Activated T-cell treated with anti-CD3 and anti-CD28 coated beads, Interleukin-2, amount 50 U/mL, for 72 hours (primary cell): ENCODE measurements at places on chromosomes 7 and 10. TPM values are rescaled to one million over a fixed set of nuclear protein-coding genes. Genes with fewer than 3 reads are reported as not detected.

CUBN gene
- 0.76 TPM for total RNA-seq

TMEM176A gene
- 0.24 TPM for total RNA-seq

FOXI2 gene
- total RNA-seq: not detected

GNGT1 gene
- not detected for total RNA-seq

TRIP6 gene
- 28.3 TPM for total RNA-seq

PALD1 gene
- total RNA-seq: 1.3 TPM

VKORC1L1 gene
- 13.1 TPM for total RNA-seq

AGAP6 gene
- total RNA-seq: 21.9 TPM

CALHM3 gene
- total RNA-seq: not detected

CHAT gene
- total RNA-seq: 0.14 TPM

CACNA2D1 gene
- not detected for total RNA-seq

MEIG1 gene
- not detected for total RNA-seq

- no peak for DNase-seq
Measured at GRCh38 chr10:108388706-108389105, 1224.2 kb upstream of the SORCS1 start.

- no peak for DNase-seq
Measured at GRCh38 chr10:104359811-104360210, 6.2 kb downstream of the CFAP58 start.

DNA sequence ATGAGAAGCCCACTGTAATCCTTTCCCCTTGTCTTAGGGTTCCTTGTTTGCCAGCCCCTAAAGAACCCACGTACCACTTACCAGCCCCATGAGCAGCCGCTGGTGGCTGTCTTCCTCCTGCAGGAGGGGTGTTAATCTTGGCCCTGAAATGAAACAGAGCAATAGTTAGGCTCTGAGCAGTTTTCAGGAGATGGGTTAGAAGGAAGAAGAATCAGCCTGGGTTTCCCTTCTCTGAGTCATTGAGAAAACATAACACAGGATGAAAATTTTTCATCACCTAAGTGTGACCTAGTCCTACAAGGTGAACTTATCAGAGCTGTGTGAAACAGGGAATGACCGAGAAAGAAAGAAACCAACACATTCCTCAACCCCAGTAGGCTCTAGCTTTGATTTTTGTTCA lies 90.0 kb downstream of the GSAP start:
- no peak for DNase-seq

- no peak for DNase-seq
Measured at GRCh38 chr7:74505471-74506324, 52.0 kb downstream of the GTF2IRD1 start.

DNA sequence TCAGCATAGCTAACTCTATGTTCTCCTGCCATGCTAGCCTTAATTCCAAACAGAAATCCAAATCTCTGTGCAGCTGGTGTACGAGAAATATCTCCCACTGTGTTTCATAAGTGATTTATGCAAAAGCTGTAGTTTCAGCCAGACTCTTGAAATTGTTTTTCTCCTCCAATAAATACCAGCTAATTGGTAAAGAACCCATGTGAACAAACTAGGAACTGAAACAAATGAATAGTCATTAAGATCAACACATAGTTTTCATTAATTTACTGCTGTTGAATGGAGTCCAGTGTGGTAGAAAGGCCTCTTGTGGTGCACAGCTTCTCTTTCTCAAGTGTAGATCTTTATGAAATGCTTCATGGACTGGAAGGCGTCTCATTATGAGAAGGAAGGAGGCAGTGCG lies 18.4 kb downstream of the PPP1R17 start:
- no peak for DNase-seq

GRCh38 chr10:113153493-113154102 lies 203.6 kb downstream of the TCF7L2 start:
- DNase-seq: no peak

DNA sequence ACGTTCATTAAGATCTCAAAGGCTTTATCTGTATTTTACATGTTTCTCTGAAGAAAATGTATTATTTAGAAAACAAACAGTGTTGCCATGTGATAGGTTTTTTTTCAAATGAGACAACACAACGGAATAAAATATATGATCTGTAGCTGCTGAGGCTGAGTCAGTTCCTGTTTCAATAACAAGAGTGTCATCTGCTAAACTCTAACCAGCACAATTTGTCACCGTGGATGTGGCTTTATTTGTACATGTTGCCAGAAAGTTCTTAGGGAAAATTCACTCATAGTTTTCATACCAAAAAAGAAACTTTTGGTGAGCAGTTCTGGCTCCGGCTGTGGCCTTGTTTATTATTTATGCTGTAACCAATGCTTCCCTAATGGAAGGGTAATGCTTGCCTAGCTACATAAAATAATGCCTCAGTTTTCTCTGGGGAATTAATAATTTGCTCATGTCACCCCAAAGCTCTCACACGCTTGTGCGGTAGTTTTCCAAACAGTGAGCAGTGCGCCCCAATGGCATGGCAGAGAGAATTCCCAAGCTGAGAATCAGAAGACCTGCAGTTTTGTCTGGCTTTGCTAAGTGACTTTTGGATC lies 20.3 kb upstream of the KLF6 start:
- peak; percentile 75 for DNase-seq

GRCh38 chr7:12093365-12093764 lies 117.7 kb upstream of the TMEM106B start:
- DNase-seq: no peak

GRCh38 chr7:1700086-1700485 lies 30.0 kb downstream of the ELFN1 start:
- no peak for DNase-seq

GRCh38 chr10:118238573-118239235 lies 103.4 kb downstream of the FAM204A start:
- no peak for DNase-seq

DNA sequence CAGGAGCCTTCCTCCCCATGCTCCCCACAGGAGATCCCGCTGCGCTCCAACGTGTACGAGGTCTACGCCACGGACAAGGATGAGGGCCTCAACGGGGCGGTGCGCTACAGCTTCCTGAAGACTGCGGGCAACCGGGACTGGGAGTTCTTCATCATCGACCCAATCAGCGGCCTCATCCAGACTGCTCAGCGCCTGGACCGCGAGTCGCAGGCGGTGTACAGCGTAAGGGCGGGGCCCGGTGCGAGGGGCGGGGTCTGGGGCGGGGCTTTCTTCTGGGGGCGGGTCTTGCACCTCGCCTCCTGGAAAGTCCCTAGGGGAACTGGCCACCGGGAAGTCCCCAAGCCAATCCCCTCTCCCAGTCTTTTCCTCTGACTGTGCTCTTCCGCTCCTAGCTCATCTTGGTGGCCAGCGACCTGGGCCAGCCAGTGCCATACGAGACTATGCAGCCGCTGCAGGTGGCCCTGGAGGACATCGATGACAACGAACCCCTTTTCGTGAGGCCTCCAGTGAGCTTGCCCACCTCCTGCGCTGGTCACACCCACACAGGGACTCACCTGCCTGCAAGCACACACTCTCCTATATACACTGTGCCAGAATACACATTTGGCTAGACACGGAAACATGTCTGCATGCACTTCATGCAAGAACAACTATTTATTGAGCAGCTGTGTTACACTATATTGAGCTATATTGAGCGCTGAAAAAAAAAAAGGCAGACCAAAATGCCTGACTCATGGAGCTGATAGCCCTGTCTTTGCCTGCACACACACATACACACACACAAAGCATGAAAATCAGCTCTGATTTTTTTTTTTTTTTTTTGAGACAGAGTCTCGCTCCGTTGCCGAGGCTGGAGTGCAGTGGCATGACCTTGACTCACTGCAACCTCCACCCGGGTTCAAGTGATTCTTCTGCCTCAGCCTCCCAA lies 32.7 kb upstream of the VSIR start:
- DNase-seq: no peak

DNA sequence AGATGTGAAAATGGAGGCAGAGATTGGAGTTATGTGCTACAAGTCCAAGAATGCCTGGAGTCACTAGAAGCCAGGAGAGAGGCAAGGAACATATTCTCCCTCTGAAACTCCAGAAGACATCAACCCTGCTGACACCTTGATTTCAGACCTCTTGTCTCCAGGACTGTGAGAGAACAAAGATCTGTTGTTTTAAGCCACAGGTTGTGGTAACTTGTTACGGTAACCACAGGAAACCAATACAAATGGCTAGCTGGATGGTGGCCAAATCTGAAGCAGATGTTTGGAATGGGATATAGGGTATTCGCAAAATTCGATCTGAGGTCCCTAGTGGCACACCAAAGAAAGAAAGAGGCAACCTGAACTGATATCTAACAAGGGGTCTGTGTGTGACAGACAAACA lies 129.0 kb downstream of the HERPUD2 start:
- no peak for DNase-seq

DNA sequence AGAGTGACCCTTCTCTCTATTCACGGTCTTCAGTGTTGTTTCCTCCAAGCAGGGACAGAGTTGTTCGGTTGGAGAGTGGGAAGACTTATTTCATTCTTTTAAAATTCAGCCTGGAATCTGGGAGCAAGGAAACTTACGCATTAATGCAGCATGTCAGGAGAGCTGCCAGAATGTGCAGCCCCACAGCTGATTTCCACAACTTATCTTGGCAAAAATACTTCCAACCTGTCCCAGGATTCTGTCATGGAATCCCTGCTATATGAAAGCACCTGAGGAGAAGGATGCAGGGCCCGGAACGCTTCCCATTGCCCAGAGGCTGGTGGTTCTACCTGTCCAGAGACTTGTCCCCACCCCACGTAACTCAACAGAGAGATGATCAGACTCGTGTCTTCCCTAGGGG lies 86.9 kb upstream of the MKI67 start:
- no peak for DNase-seq

GRCh38 chr10:129096065-129096984 lies 370.7 kb upstream of the MGMT start:
- no peak for DNase-seq

- DNase-seq: no peak
Measured at GRCh38 chr10:23172429-23173213, 19.5 kb upstream of the PTF1A start.

GRCh38 chr7:50856806-50857205 lies 74.1 kb upstream of the GRB10 start:
- no peak for DNase-seq

GRCh38 chr10:28445516-28445915 lies 87.4 kb upstream of the WAC start:
- no peak for DNase-seq

DNA sequence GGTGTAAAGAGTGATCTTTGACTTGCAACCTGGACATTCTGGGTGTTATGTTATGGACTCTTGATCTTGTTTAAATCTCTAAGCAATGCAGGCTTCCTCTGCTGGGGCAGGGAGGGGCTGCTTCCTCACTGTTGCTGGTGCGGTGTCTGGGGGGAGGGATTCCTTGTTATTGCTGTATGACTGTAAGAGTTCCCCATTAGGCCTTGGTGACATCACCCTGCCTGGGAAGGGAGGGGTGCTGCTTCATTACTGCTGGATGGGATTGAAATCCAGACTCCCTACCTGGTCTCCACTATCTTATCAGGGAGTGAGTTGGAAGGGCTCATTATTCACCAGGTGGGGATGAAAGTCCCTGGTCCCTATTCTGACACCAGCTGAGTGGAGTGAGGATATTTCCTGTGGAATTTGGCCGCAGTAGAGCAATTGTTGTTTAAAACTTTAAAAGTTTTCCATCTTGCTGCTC lies 8.8 kb downstream of the OGDH start:
- no peak for DNase-seq

DNA sequence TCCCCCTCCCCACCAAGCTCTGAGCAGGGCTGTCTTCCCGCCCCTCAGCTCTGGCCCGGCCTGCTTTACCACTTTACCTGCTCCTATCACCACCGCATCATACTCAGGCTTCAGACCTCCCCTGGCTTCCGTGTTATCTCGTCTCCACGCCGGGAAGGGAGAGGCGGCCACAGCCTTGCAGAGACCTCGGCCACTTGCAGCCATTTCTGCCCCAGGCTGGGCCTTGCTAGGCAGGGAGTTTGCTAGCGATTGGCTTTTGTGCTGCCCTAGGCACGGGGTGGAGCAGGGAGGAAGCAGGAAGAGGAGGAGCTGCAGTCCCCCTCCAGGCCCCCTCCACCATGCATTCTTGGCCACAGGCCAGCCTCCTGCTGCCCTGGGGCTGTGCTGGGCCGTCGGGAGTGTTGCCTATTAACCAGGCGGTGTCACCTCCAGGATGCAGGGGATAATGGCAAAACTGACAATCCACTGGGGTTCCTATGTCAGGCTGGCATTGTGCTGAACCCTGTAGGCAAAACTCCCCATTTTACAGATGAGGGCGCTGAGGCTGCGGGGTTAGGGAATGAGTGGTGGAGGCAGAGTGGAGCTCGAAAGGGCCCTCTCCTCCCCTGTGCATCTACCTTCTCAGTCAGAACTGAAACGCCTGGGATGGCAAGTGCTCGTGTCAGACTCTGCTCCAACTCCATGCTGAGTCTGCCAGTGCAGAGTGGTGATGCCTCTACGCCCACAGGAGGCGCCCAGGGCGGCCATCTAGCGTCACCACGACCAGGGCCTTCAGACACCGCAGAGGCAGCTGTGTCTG lies at the start of gene PYROXD2:
Gene PYROXD2 (minus strand): TSS at position 251 of the 799 bp plus-strand sequence. CDS start 47 bp downstream, at position 204.
- DNase-seq: peak; percentile 33

GRCh38 chr10:110872984-110873923 lies 1.5 kb downstream of the PDCD4 start:
- DNase-seq: no peak

DNA sequence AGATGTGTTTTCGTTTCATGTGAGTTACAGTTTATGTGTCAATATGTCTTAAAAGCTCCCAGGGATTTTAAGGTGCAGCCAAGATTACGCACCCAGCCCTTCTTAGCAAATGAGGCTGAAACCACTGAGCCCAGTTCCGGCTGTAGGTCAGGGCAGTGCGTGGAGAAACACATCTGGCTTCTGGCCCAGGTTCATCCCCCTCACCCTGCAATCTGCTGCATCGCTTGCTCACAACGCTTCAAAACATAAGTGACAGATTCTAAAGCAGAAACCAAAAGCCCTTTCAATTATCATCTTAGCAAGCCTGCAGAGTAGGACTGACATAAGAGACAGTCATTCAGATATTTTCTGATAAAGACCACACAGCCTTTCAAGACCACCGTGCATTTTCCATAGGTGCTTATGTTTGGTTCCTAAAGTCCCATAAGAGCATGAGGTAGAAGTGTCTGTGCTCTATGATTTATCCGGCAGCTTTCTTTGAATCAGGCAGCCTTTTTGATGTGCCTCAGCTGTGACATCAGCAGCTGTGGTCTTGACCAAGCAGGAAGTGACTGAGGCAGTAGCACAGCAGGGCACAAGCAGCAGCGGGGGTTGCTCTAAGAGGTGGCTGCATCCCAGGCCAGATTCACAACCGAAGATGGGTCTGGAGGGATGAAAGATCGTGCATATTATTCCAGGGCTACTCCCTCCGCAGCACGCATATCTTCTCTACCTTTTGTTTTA lies 72.1 kb upstream of the LYZL2 start:
- DNase-seq: peak; percentile 89
